Left ventricle myocardium inferior (tissue), 1 donor: ENCODE measurements at places on chromosomes 7 and 10. TPM values are rescaled to one million over a fixed set of nuclear protein-coding genes. Genes with fewer than 3 reads are reported as not detected.

Gene AKR1C8
- total RNA-seq, result 0.22 TPM

Gene ADCY1
- total RNA-seq, result 2.8 TPM

Gene HABP2
- total RNA-seq, result not detected

Gene FAM131B
- total RNA-seq, result 0.47 TPM

Gene PNLIPRP1
- not detected for total RNA-seq

Gene HNRNPF
- total RNA-seq, result 70.5 TPM

Gene CYP26C1
- not detected for total RNA-seq

DNA sequence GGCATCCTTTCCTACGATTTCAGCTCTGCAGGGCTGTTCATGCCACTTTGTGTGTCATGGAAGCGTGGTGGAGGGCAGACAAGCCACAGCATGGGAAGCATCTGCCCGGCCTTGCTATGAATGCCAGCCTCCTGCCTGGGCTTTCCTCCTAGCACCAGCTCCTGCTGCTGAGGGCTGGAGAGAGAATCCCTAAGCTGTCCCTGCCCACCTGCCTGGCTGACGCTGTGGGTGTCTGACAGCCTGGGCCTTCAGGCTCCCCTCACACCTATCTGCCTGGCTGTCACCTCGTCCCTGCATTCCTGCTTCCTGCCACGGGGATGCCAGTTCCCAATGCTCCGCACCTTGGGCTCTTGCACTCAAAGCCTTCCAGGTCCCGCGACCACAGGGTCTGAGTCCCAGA lies 606.5 kb upstream of the MGMT start:
- no peaks in the 10 kb centered on the region for H3K27me3 ChIP-seq
- DNase-seq, result no peak

DNA sequence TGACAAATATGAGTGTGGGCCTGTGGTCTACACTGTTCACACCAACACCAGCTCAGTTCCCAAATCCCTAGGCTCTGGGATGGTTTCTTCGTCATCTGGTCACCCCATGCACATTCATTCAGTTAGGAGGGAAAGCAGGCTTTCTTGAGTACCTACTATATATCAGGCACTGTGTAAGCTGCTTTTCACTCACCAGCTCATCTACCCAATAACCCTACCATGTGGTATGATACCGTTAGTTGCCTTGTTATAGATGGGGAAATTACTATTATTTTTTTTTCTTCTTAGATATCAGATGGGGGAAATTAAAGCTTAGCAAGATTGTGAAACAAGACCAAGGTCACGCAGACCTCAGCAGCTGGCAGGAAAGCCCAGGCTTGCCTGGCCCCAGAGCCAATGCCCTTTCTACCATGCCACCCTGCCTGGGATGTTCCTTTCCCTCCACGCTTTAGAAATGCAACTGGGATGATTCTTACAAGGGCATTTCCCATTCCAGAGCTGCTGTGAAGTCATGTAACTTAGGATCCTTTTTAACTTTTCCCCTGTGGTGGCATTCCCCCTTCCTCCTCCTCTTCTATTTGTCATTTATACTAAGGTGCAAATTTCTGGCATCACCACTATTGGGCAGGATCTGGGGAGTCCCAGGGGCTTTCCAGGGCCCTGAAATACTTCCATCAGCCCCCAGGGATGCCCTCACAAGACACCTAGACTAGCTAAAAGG lies 93.1 kb upstream of the EFCAB10 start:
- H3K36me3 ChIP-seq, result no peaks in the 10 kb centered on the region
- H3K27ac ChIP-seq, result peak overlapping the region; percentile 41
- H3K4me1 ChIP-seq, result peaks cover 70% of the 10 kb centered on the region
- H3K27me3 ChIP-seq, result no peaks in the 10 kb centered on the region
- no peak overlapping the region for H3K4me3 ChIP-seq

- peak; percentile 49 for DNase-seq
- H3K27ac ChIP-seq, result no peak overlapping the region
- H3K27me3 ChIP-seq, result no peaks in the 10 kb centered on the region
- H3K36me3 ChIP-seq, result no peaks in the 10 kb centered on the region
- no peak overlapping the region for H3K4me3 ChIP-seq
- H3K4me1 ChIP-seq, result no peaks in the 10 kb centered on the region
Observed at GRCh38 chr7:102260856-102261255, 25.8 kb upstream of the SH2B2 start.

- no peak overlapping the region for H3K4me3 ChIP-seq
- H3K27me3 ChIP-seq, result no peaks in the 10 kb centered on the region
- H3K27ac ChIP-seq, result no peak overlapping the region
- no peaks in the 10 kb centered on the region for H3K36me3 ChIP-seq
- no peak for DNase-seq
Observed at GRCh38 chr7:121847041-121847440, 25.9 kb upstream of the PTPRZ1 start.

DNA sequence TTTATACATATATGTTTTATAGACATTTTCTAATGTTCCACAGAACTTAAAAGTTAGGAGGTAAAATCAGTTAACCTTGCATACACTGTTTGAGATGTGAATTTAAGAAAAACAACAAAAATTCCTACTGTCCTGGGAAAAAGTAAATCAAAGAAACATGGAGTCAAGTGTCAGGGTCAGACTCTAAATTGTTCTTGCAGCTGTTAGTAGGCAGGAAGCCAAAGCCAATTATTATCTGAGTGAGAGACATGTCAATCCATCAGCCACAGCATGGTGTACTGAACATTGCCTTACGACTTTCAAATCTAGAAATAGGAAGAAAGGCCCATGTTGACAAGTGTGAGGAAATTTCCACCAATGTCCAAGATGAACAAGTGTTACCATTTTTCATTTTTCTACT lies 461.2 kb upstream of the MBL2 start:
- H3K4me1 ChIP-seq, result no peaks in the 10 kb centered on the region
- H3K36me3 ChIP-seq, result no peaks in the 10 kb centered on the region
- no peak for DNase-seq

- no peaks in the 10 kb centered on the region for H3K27me3 ChIP-seq
- H3K4me3 ChIP-seq, result no peak overlapping the region
Observed at GRCh38 chr7:587767-588166, 68.1 kb upstream of the PDGFA start.

DNA sequence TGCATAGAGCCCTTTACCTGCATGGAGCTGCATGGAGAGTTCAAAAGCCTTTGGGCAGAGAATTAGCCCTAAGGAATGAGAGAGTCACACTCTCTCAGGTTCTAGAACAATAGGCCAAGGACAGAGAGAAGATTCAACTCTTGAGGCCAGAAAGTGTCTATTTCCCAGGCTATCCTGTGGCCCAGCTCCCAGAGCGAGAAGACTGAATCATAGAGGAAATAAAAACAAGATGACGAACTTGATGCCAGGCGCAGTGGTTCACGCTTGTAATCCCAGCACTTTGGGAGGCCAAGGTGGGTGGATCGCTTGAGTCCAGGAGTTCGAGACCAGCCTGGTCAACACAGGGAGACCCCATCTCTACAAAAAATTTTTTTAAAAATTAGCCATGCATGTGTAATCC lies 18.3 kb upstream of the PODXL start:
- no peaks in the 10 kb centered on the region for H3K4me1 ChIP-seq
- H3K36me3 ChIP-seq, result no peaks in the 10 kb centered on the region
- no peak overlapping the region for H3K27ac ChIP-seq

- peaks cover 19% of the 10 kb centered on the region for H3K27me3 ChIP-seq
- no peak overlapping the region for H3K27ac ChIP-seq
- H3K4me3 ChIP-seq, result no peak overlapping the region
- H3K4me1 ChIP-seq, result no peaks in the 10 kb centered on the region
Observed at GRCh38 chr10:29069941-29070340, 218.9 kb upstream of the LYZL1 start.

GRCh38 chr10:131196176-131196885 lies 115.2 kb downstream of the TCERG1L start:
- DNase-seq, result no peak
- H3K36me3 ChIP-seq, result no peaks in the 10 kb centered on the region
- peaks cover 57% of the 10 kb centered on the region for H3K27me3 ChIP-seq
- no peak overlapping the region for H3K4me3 ChIP-seq
- no peaks in the 10 kb centered on the region for H3K4me1 ChIP-seq

GRCh38 chr10:30756151-30756550 lies 126.6 kb upstream of the LYZL2 start:
- DNase-seq, result no peak
- H3K27me3 ChIP-seq, result no peaks in the 10 kb centered on the region
- no peaks in the 10 kb centered on the region for H3K36me3 ChIP-seq
- H3K27ac ChIP-seq, result peak overlapping the region; percentile 63

GRCh38 chr7:151597541-151598444 lies 78.1 kb upstream of the RHEB start:
- H3K27ac ChIP-seq, result peak overlapping the region; percentile 87
- H3K27me3 ChIP-seq, result no peaks in the 10 kb centered on the region
- H3K36me3 ChIP-seq, result peaks cover 16% of the 10 kb centered on the region
- no peak overlapping the region for H3K4me3 ChIP-seq

- no peaks in the 10 kb centered on the region for H3K27me3 ChIP-seq
- H3K27ac ChIP-seq, result no peak overlapping the region
- H3K4me1 ChIP-seq, result no peaks in the 10 kb centered on the region
- no peak for DNase-seq
- H3K4me3 ChIP-seq, result no peak overlapping the region
Observed at GRCh38 chr7:139582130-139582650, 58.7 kb downstream of the CLEC2L start.

DNA sequence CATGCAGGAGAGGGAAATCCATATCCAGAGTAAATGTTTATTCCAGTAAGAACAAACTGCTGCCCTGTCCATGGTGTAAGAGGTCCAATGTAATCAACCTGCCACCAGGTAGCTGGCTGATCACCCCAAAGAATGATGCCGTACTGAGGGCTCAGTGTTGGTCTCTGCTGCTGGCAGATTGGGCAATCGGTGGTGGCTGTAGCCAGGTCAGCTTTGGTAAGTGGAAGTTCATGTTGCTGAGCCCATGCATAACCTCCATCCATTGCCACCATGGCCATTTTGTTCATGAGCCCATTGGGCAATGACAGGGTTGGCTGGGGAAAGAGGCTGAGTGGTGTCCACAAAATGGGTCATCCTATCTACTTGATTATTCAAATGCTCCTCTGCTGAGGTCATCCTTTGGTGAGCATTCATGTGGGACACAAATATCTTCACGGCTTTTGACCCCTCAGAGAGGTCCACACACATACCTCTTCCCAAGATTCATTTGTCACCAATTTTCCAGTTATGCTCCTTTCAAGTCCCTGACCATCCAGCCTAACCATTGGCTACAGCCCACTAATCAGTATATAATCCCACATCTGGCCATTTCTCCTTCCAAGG lies 23.3 kb upstream of the PAPSS2 start:
- no peaks in the 10 kb centered on the region for H3K36me3 ChIP-seq
- H3K27me3 ChIP-seq, result no peaks in the 10 kb centered on the region
- no peak overlapping the region for H3K4me3 ChIP-seq
- no peak for DNase-seq
- H3K27ac ChIP-seq, result no peak overlapping the region
- no peaks in the 10 kb centered on the region for H3K4me1 ChIP-seq

DNA sequence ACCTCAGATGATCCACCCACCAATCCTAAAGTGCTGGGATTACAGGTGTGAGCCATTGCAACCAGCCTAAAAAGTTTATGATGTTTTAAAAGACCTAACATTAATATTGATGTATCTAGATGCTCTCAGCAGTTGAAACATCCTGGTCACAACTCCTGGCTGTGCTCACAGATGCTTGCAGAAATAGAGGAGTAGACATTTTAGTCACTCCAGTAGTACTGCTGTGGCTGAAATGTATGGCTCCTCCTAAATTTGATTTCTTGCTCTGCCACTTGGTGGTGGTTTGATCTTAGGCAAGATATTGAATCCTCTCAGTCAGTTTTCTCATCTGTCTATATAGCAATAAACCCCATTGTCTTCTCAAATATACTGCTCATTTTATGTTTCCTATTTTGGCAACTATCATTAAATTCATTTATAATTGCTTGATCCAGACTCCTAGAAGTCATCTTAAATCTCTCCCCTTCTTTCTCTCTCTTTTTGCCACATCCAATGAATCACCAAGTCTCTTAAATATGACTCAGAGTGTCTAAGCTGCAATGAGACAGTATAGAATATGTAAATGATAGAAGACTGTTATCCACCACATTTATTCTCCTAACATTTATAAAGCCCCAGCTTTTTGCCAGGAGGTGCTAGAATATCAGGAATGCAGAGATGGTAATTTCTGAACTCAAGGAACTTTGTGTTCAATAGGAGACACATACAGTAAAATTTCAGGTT lies 78.1 kb upstream of the NRBF2 start:
- H3K27me3 ChIP-seq, result peaks cover 41% of the 10 kb centered on the region
- H3K27ac ChIP-seq, result no peak overlapping the region
- no peak for DNase-seq
- no peaks in the 10 kb centered on the region for H3K36me3 ChIP-seq

- peaks cover 3% of the 10 kb centered on the region for H3K4me1 ChIP-seq
- H3K27ac ChIP-seq, result no peak overlapping the region
- peaks cover 19% of the 10 kb centered on the region for H3K27me3 ChIP-seq
- no peak for DNase-seq
- no peaks in the 10 kb centered on the region for H3K36me3 ChIP-seq
Observed at GRCh38 chr10:27622596-27622995, 118.5 kb downstream of the RAB18 start.

DNA sequence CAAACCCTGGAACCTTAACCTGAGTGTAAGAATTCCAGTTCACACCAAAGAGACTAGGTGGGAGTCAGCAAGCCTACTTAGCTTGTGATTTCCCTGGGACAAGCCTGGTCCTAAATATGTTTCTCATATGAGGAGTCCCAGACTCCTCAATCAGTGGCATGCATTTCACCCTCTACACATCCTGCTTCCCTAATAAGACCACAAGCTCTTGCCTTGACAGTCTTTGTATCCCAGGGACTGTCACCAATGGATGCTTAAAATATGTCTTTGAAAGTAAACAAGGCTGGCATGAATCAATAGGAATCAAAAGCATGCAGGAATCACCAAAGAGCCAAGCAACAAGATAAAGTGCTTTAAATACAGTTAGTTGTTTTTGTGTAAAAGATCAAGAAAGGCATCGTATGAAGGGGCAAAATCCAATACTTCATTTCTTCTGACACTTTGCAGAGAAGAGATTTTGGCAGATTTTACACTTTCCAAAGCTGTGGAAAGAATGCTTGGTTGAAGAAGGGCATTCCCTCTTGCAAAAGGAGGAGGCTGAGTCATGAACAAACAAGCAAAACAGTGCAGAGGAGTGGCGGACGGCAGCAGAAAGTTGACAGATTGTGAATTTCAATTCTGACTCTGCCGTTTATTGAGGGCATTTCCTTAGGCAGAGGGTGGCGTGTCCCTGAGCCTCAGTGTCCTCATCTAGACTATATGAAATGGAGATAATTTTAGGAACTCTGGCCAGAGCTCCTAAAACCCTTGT lies 8.5 kb upstream of the NFE2L3 start:
- H3K36me3 ChIP-seq, result no peaks in the 10 kb centered on the region
- no peak overlapping the region for H3K4me3 ChIP-seq
- peaks cover 34% of the 10 kb centered on the region for H3K27me3 ChIP-seq
- H3K27ac ChIP-seq, result no peak overlapping the region

- peak; percentile 36 for DNase-seq
- peak overlapping the region; percentile 49 for H3K27ac ChIP-seq
- H3K27me3 ChIP-seq, result no peaks in the 10 kb centered on the region
Observed at GRCh38 chr10:95295031-95295755, 4.4 kb upstream of the PDLIM1 start.

DNA sequence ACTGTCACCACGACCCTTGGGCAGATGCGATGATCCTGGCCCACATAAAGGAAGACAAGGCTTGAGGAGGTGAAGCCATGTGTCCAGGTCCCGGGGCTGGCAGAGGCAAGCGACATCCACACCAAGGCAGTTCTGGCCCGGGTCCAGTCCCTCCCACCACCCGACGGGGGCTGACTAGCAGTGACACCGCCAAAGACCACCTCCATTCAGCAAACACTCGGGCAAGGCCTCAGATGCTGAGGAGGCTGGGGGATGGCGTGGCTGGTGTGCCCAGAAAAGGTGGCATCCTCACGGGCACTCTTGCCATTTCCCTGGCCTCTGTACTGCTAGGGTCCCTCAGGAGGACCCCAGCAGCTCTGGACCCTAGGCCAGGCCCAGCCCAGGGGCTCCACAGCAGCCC lies 219.0 kb downstream of the ELFN1 start:
- H3K4me1 ChIP-seq, result peaks cover 24% of the 10 kb centered on the region

GRCh38 chr7:137772316-137772715 lies 74.5 kb downstream of the DGKI start:
- H3K27ac ChIP-seq, result no peak overlapping the region
- H3K36me3 ChIP-seq, result no peaks in the 10 kb centered on the region
- peaks cover 4% of the 10 kb centered on the region for H3K27me3 ChIP-seq
- no peak for DNase-seq
